ENCODE measurements at places on chromosomes 5 and 9.
A peak's percentile ranks its signal among the peaks of the same experiment; 100 is the strongest.

- DNase-seq, result no peak
Observed at GRCh38 chr9:134894136-134894860, 13.7 kb downstream of the FCN2 start.

GRCh38 chr5:129474544-129474943, 14.4 kb downstream of the ADAMTS19 start:
- DNase-seq, result no peak

DNA sequence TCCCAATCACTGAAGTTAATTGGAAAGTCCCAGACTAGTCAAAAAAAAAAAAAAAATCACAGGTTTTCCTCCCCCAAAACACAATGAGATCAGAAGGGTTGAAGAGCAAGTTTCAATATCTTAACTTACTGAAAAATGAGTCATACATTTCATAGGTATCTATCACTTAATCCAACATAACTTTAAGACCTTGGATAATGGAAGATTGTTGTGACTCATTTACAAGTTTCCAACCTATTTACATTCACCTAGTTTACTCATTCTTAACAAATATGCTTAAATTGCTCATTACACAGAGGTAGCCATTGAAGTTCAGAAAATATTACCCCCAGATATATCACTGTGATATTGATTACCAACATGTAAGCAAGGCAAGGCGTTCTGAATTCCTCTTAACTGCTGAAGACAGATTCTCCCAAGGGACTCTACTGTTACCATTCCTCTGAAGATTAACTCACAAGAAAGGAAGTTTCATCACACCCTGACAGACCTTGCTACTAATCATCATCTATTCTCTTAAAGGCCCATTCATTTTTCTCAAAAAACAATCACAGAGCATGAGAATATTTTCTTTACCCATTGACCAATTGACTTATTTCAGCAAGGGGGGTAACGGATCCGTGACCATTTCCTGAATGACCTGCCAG, 563.8 kb downstream of the TLE1 start:
- no peak for DNase-seq

GRCh38 chr5:138716456-138716924, 36.7 kb upstream of the CTNNA1 start:
- no peak for DNase-seq

GRCh38 chr5:166596043-166596442, 1695.4 kb upstream of the WWC1 start:
- no peak for DNase-seq

DNA sequence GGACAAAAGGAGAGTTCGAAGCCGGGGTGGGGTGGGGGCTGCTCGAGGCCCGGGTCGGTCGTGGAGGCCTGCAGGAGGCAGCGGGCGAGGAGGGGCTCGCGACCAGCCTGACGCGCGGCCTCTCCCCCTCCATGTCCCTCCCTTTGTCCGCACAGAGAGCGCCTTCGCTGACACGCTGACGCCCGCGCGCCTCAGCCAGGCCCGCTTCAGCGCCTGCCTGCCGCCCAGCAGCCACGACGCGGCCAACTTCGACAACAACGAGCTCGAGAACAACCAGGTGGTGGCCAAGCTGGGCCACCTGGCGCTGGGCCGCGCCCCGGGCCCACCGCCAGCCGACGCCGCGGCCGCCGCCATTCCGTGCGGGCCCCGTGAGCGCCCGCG, 42.2 kb downstream of the NEURL1B start:
- DNase-seq, result no peak

GRCh38 chr5:102749416-102750030, 5.6 kb upstream of the PAM start:
- DNase-seq, result peak; percentile 20

- DNase-seq, result no peak
Observed at GRCh38 chr5:150142185-150142958, 13.3 kb downstream of the PDGFRB start.

- no peak for DNase-seq
Observed at GRCh38 chr9:35844628-35845270, 15.7 kb downstream of the TMEM8B start.

- no peak for DNase-seq
Observed at GRCh38 chr5:122615146-122615545, 159.7 kb upstream of the SNX2 start.

DNA sequence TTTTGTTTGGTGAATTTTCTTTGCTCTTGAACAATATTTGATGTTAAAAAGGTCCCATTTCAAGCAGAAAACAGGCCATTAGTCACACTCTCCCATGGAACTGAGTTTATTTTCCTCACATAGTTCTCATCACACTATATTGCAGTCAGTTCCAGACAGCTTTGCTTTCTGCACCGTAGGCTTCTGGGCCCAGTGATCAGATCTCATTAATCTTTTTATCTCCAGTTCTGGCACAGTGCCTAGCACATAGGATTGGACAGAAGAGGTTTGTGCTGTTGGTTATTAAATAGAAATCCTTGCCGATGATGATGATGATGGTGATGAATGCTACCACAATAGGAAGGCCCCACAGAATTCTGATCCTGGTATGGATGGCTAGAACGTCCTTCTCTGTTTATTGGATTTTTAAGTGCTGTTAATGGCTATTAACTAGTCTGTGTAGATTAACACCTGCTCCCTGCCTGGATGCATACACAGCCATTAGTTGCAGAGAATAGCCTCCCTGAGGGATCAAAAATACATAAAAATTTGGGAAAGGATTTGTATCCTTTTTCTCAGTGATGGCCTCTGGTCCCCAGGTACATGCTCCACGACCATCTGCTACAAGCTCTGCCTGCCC, 52.0 kb upstream of the NTRK2 start:
- DNase-seq, result no peak

DNA sequence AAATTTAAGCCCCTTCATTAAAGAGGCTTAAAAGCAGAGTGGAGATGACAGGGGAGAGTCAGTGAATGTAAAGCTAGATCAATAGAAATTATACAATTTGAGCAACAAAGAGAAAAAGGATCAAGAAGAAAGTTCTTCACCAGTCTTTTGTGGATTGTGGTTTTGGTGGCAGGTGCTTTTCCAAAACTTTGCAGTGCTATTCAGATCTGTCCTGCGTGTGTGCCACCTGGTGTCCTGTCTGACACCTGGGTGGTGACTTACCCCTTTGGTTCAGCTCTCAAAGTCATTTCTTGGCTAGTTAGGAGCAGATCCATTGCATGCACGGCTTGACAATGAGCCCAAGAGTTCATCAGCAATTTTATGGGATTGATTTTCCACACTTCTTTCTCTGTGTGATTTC, 69.4 kb downstream of the SREK1 start:
- no peak for DNase-seq

GRCh38 chr5:32664523-32664922, 46.6 kb upstream of the NPR3 start:
- no peak for DNase-seq

Data from NCI-H526 (cell line).